ENCODE measurements at places on chromosomes 5 and 9.

DNA sequence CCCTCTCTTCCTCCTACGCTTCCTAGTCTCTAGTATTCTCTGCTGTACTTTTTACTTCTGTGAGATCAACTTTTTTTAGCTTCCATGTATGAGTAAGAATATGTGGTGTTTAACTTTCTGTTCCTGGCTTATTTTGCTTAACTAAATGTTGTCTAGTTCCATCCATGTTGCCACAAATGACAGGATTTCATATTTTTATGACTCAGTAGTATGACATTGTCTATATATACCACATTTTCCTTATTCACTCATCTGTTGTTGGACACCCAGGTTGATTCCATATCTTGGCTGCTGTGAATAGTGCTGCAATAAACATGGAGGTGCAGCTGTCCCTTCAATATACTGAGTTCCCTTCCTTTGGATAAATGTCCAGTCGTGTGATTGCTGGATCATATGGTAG, 34.8 kb downstream of the FGD3 start:
- H3K4me3 ChIP-seq: no peak overlapping the region
- H3K27me3 ChIP-seq: no peaks in the 10 kb centered on the region
- peaks cover 10% of the 10 kb centered on the region for H3K36me3 ChIP-seq

DNA sequence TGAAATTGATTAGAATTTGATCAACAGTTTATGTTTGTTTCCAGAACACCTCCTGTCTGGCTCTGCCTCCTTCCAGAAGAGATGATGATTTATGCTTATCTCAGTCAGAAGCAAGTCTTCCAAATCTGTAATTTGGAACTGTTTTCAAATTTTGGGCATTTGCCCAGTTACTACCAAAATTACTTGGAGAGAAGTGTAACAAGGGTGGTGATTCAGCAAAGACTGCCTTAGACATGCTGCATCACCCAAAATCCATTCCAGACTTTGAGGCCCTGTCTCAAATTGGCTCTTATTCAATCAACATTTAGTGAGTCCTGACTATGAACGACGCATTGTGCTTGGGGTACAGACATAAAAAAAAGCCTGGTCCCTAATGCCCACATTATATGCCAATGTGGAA, 89.4 kb downstream of the SH3TC2 start:
- H3K27me3 ChIP-seq: no peaks in the 10 kb centered on the region
- H3K36me3 ChIP-seq: no peaks in the 10 kb centered on the region
- no peaks in the 10 kb centered on the region for H3K4me1 ChIP-seq
- DNase-seq: no peak

- no peaks in the 10 kb centered on the region for H3K36me3 ChIP-seq
- no peak overlapping the region for H3K4me3 ChIP-seq
- H3K4me1 ChIP-seq: no peaks in the 10 kb centered on the region
- no peak for DNase-seq
- no peak overlapping the region for H3K27ac ChIP-seq
Observed at GRCh38 chr9:109286981-109287380, 33.9 kb downstream of the EPB41L4B start.

DNA sequence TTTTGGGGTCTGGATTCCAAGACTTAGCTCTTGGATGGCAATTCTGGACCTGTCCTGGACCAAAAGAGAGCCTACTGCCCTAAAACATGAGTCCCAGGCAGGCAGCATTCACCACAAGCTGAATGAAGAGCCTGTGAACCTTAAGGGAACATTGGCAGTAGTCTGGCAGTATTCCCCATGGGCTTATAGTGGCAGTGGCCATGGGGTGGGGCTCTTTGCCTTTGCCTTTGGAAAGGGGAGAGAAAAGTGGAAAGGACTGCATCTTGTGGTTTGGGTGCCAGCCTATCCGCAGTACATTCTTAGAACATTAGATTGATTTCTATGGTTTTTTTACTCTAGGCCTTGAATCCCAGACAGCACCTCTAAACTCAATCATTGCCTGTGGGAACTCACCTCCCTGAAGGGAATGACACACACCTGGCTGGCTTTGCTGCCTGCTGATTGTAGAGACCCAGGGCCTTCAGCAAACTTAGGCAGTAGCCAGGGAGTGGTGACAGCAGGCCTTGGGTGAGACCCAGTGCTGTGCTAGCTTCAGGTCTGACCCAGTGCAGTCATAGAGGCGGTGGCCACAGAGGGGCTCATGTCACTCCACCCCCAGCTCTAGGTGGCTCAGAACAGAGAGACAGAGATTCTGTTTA, 216.3 kb downstream of the CETN3 start:
- no peak overlapping the region for H3K27ac ChIP-seq
- no peaks in the 10 kb centered on the region for H3K27me3 ChIP-seq
- DNase-seq: no peak
- no peaks in the 10 kb centered on the region for H3K36me3 ChIP-seq
- no peak overlapping the region for H3K4me3 ChIP-seq
- no peaks in the 10 kb centered on the region for H3K4me1 ChIP-seq

- H3K4me1 ChIP-seq: no peaks in the 10 kb centered on the region
- H3K27me3 ChIP-seq: no peaks in the 10 kb centered on the region
- H3K27ac ChIP-seq: no peak overlapping the region
Observed at GRCh38 chr5:132771503-132771998, 5.5 kb downstream of the SEPTIN8 start.

DNA sequence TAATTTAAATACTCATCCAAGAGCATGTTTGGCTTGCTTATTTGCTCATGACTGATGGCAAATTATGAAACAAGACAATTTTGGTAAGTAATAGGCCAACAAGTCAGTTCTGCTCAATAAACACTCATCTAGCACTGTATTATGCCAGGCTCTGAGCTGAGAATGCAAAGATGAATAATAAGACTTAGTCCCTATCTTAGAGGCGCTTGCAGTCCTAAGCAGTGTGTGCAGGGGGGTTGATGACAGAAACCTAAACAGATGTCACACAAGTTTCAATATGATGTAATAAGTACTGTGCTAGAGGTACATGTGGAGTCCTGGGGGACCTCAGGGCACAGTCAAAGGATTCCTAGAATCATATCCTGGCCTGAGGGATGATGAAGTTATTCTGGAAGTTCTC, 287.6 kb upstream of the ADRA1B start:
- DNase-seq: no peak
- H3K27ac ChIP-seq: no peak overlapping the region
- H3K4me3 ChIP-seq: no peak overlapping the region
- H3K27me3 ChIP-seq: no peaks in the 10 kb centered on the region
- H3K36me3 ChIP-seq: no peaks in the 10 kb centered on the region
- no peaks in the 10 kb centered on the region for H3K4me1 ChIP-seq

DNA sequence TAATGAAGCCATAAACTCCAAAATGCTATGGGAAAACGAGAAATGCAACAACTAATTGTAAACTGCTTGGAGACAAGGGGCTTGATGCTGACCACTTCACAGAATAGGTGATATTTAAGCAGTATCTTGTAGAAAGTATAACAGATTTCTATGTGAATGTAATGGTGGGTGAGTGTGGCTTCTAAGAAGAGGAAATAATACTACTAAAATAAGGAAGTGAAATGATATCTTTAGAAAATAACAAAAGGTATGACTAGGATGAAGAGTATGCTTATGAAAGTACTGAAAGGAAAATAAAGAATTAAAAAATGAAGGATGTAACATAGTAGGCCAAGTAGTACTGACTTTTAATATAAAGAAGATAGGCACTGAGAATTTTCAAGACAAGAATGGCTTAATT, 94.2 kb downstream of the AGTPBP1 start:
- no peaks in the 10 kb centered on the region for H3K27me3 ChIP-seq
- peaks cover 11% of the 10 kb centered on the region for H3K4me1 ChIP-seq
- H3K27ac ChIP-seq: no peak overlapping the region
- no peak overlapping the region for H3K4me3 ChIP-seq
- H3K36me3 ChIP-seq: no peaks in the 10 kb centered on the region

GRCh38 chr5:56561-57290, 35.2 kb upstream of the PLEKHG4B start:
- no peak overlapping the region for H3K27ac ChIP-seq
- H3K27me3 ChIP-seq: no peaks in the 10 kb centered on the region
- no peaks in the 10 kb centered on the region for H3K36me3 ChIP-seq

DNA sequence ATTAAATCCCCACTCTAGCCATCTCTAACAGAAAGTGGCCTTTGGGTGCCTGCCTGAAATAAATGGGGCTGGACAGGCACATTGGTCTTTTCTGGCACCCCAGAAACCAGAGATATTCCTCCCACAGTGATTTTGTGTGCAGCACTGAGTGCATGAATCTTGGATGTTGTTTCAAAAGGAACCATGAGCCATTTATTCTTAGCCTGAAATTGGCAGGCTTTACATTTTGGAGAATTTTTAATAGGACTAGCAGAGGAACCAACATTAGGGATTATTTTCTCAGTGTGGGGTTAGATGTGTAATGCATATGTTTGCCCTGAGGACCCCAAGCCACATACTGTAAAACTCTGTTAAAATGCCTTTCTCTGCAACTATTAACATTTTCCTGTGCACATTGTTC, 451.3 kb downstream of the NFIB start:
- no peak overlapping the region for H3K27ac ChIP-seq
- H3K4me1 ChIP-seq: no peaks in the 10 kb centered on the region
- H3K27me3 ChIP-seq: no peaks in the 10 kb centered on the region
- H3K4me3 ChIP-seq: no peak overlapping the region
- no peak for DNase-seq
- no peaks in the 10 kb centered on the region for H3K36me3 ChIP-seq

GRCh38 chr5:139204196-139204595, 6.0 kb upstream of the SIL1 start:
- H3K36me3 ChIP-seq: no peaks in the 10 kb centered on the region
- DNase-seq: no peak
- H3K27me3 ChIP-seq: no peaks in the 10 kb centered on the region

GRCh38 chr9:16213781-16214515, 656.5 kb downstream of the BNC2 start:
- H3K27me3 ChIP-seq: peaks cover 4% of the 10 kb centered on the region
- no peaks in the 10 kb centered on the region for H3K36me3 ChIP-seq
- H3K27ac ChIP-seq: no peak overlapping the region
- no peak for DNase-seq

DNA sequence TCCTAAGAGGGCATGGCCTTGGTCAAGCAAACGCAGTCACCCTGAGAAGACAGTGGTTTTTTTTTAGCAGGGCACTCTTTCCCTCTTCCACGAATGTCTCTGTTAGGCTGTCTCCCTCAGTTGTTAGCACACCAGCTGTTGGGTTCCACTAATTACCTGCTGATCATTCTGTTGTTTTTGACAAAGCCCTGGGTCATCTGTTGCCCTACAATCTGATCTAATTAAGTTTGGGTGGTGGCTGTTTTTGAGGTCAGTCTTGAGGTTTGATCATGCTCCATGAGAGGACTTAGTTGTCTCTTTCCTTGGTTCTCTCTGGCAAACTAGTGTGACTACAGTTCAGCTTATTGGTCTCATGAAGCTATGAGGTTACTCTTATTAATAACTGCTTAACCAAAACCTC, 5.0 kb upstream of the PTPDC1 start:
- no peak overlapping the region for H3K4me3 ChIP-seq
- no peak for DNase-seq
- no peaks in the 10 kb centered on the region for H3K4me1 ChIP-seq
- no peaks in the 10 kb centered on the region for H3K27me3 ChIP-seq

DNA sequence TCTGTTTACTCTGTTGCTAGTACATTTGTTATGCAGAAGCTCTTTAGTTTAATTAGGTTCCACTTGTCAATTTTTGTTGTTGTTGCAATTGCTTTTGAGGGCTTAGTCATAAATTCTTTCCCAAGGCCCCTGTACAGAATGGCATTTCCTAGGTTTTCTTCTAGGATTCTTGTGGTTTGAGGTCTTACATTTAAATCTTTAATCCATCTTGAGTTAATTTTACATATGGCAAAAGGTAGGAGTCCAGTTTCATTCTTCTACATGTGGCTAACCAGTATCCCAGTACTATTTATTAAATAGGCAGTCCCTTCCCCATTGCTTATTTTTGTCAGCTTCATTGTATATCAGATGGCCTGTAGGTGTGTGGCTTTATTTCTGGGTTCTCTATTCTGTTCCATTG, 792.4 kb downstream of the PTPRD start:
- no peaks in the 10 kb centered on the region for H3K4me1 ChIP-seq
- H3K4me3 ChIP-seq: no peak overlapping the region
- no peaks in the 10 kb centered on the region for H3K27me3 ChIP-seq

- no peaks in the 10 kb centered on the region for H3K36me3 ChIP-seq
- no peak overlapping the region for H3K27ac ChIP-seq
- no peak for DNase-seq
Observed at GRCh38 chr5:107418902-107419301, 251.8 kb downstream of the EFNA5 start.

- no peak overlapping the region for H3K4me3 ChIP-seq
- H3K4me1 ChIP-seq: peaks cover 5% of the 10 kb centered on the region
- no peaks in the 10 kb centered on the region for H3K36me3 ChIP-seq
- no peak overlapping the region for H3K27ac ChIP-seq
Observed at GRCh38 chr5:33379757-33380156, 61.0 kb upstream of the TARS1 start.

DNA sequence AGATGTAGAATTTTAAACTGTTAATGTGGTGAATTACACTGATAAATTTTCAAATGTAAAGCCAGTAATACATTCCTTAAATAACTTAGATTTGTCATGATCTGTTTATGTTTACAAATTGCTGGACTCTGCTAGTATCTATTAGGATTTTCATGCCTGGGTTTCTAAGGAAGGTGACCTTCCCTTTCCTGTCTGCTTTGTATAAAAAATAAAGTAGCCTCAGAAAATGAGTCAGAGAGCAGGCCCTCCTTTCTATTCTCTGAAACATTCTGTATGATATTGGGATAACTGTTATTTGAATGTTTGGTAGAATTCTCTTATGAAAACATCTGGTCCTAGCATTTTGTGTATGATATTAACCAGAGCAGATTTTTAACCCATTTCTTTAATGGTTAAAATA, 255.3 kb downstream of the SYK start:
- no peaks in the 10 kb centered on the region for H3K4me1 ChIP-seq
- no peak overlapping the region for H3K4me3 ChIP-seq
- no peaks in the 10 kb centered on the region for H3K36me3 ChIP-seq
- no peak for DNase-seq

DNA sequence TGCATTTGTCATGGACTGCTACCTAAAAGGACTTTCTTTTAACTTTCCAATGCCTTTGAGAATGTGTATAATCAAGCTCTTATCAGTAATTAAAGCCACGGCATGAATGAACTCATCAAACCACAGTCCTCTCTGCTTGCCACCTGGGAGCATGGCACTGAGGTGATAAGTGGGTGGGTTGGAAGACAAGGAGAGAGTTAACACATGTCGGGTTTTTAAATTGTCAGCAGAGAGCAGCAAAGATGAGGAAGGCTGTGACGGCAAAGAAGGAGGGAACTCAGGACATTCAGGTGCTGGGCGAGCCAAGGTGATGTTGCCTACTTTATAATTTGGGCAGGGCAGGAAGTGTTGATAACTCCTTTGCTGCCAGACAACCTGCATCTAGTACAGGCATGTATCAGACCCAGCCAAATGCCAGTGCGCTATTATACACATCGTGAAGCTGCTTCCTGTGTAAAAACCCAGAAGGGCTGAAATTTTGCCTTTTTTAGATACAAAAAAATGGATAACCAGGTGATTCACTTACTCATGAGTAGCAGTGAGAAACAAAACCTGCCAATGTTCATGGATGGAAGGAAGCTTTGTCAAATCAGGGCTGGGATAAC, 269.1 kb downstream of the KIF4B start:
- no peaks in the 10 kb centered on the region for H3K4me1 ChIP-seq
- no peaks in the 10 kb centered on the region for H3K36me3 ChIP-seq
- H3K27me3 ChIP-seq: no peaks in the 10 kb centered on the region
- H3K4me3 ChIP-seq: no peak overlapping the region
- no peak for DNase-seq

GRCh38 chr9:79719989-79720388, 148.2 kb downstream of the TLE4 start:
- no peak for DNase-seq
- no peak overlapping the region for H3K27ac ChIP-seq
- H3K27me3 ChIP-seq: no peaks in the 10 kb centered on the region
- H3K36me3 ChIP-seq: peaks cover 68% of the 10 kb centered on the region
- H3K4me1 ChIP-seq: no peaks in the 10 kb centered on the region

All from Karpas-422 (cell line).